ENCODE measurements at places on chromosomes 2 and 18.

DNA sequence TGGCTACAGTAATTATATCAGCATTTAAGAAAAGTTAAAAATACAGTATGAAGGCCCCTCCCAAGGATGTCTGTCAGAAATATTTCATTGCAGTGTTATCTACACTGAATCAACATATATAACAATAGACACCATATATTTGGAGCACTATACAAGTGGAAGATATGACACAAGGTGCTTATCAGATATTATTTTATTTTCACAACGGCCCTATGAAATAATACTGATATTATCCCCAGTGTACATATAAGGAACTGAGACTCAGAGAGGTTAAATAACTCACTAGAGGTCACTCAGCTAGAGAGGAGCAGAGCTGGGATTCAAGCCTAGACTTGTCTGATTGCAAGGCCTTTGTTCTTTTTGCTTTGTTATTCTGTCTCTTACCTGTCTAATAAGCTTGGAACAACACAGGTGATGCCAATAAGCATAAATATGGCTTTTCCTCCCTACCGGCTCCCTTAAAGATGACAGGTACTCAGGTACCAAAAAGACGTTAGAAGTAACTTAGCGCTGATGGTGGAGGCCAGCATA lies 4.7 kb upstream of the SLC40A1 start:
- DNase-seq, result no peak

DNA sequence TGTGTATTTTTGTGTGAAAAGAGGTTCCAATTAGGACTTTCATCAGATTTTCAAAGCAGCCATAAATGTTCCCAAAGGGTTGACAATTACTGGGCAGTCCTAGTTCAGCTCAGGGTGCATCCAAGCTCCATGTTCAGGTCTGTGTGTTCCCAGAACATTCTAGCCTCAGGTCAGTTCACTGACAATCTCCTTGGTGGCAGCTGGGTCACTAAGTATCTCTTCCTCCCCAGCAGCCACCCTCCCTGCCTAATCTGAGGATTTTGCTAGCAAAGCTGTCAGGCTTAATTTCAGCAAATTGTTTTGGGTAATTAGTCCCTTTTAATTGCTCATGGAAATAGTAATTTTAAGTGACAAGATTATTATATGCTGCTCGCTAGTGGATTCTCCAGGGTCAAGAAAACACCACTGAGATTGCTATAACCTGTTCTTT lies 29.8 kb downstream of the UPP2 start:
- DNase-seq, result no peak

DNA sequence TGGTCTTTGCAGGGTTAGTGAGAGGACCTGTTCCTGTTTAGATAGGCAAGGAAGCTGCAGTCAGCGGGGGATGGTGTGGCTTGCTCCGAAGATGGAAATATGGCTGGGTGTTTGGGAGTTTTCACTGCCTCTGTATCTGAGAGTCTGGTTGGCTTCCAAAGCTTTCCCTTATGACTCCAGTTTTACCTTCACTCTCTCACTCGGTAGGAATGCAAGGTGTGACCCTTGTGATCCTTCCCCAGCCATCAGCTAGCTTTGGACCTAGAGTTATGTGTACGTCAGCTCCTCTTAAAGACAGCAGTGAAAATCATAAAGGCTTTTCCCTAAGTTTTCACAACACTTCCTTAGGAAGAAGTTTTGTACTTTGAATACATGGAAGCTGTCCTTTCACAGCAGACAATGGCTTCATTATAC lies 35.5 kb upstream of the TMEM87B start:
- no peak for DNase-seq

DNA sequence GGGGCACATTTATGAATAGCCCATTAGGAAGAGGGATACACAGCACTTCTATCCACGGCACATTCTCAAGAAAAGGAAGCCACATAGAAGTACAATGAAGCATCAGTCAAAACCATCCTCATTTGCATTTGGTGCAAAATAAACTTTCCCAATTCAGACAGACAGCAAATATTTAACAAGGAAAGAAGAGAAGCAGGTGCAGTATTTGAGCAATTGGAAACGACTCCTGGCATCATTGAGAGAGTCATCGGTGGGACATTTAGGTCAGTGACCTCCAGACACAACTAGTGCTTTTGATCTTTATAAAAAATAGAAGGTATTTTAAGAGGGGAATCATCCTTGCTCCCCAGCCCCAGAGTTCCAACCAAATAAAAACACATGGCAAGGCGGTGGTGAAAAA lies 118.0 kb downstream of the MREG start:
- DNase-seq, result no peak

DNA sequence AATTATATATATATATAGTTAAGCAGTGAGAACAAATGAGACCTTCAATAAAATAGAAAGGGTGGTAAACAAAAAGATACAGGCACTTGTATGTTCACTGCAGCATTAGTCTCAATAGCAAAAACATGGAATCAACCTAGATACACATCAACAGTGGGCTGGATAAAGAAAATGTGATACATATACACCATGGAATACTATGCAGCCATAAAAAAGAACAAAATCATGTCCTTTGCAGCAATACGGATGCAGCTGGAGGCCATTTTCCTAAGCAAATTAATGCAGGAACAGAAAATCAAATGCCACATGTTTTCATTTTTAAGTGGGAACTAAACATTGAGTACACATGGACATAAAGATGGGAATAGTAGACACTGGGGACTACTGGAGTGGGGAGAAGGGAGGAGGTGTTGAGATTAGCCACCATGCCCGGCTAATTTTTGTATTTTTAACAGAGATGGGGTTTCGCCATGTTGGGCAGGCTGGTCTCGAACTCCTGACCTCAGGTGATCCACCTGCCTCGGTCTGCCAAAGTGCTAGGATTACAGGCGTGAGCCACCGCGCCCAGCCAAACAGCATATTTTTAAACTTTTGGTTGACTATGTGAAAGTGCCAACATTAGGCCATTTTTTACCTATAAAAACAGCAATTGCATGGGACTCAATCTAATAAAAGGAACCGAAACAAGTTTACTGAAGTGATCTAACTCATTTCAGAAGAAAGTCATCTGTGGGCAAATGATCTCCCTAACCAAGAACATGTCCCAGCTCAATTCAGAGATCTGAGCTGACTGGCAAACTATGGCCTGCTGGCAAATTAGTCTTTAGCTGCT lies 23.7 kb downstream of the ICA1L start:
- DNase-seq, result no peak

- no peak for DNase-seq
Observed at GRCh38 chr2:199455545-199456382, 2.0 kb downstream of the SATB2 start.

- no peak for DNase-seq
Observed at GRCh38 chr2:66919286-66919685, 477.8 kb upstream of the ETAA1 start.

DNA sequence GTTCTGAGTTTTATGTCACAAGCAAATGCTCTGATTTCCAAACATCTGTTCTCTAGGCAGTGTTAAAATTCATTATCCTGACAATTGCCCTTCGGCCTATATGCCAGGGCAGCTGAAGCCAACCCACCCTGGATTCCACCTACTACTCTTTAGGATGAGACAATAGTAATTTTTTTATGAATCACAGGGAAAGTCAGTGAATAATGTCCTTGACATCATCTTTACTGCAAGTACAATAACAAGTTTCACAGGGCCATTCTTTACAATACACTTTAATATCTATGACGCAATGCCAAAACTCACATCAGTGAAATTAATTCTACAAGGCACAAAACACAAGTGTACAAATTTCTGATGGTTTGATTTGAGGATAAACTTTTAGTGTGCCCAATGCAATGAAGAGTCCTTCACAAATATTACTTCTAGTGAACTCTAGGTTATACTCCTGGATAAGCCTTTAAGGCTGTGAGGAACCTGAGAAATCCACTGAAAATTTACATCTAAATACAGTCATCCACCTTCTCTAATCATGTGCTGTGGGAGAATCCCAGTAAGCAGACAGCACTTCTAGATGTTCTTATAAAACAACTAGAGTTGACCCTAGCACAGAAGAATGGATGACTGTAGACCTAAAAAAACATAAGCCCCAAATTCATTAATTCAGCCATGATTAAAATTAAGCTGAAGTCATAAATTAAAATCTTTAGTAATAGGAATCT lies 77.3 kb upstream of the CTLA4 start:
- no peak for DNase-seq
